ENCODE measurements at places on chromosomes 2 and 18. TPM values are rescaled to one million over a fixed set of nuclear protein-coding genes. Genes with fewer than 3 reads are reported as not detected.
A peak's percentile ranks its signal among the peaks of the same experiment; 100 is the strongest.

- no peaks in the 10 kb centered on the region for H3K27me3 ChIP-seq
- H3K4me1 ChIP-seq: peaks cover 18% of the 10 kb centered on the region
- no peak overlapping the region for H3K27ac ChIP-seq
- H3K36me3 ChIP-seq: no peaks in the 10 kb centered on the region
- peak overlapping the region; percentile 72 for H3K4me3 ChIP-seq
- no peak for DNase-seq
These were observed 1.4 kb downstream of the KCNS3 start for GRCh38 chr2:17879913-17880274.

Gene CHST9
- total RNA-seq: 0.74 TPM

Gene GALR1
- 0.98 TPM for total RNA-seq

GRCh38 chr2:133496501-133497269, 71.6 kb downstream of the NCKAP5 start:
- no peaks in the 10 kb centered on the region for H3K4me1 ChIP-seq
- H3K4me3 ChIP-seq: no peak overlapping the region
- H3K27me3 ChIP-seq: no peaks in the 10 kb centered on the region
- H3K36me3 ChIP-seq: no peaks in the 10 kb centered on the region
- no peak overlapping the region for H3K27ac ChIP-seq

DNA sequence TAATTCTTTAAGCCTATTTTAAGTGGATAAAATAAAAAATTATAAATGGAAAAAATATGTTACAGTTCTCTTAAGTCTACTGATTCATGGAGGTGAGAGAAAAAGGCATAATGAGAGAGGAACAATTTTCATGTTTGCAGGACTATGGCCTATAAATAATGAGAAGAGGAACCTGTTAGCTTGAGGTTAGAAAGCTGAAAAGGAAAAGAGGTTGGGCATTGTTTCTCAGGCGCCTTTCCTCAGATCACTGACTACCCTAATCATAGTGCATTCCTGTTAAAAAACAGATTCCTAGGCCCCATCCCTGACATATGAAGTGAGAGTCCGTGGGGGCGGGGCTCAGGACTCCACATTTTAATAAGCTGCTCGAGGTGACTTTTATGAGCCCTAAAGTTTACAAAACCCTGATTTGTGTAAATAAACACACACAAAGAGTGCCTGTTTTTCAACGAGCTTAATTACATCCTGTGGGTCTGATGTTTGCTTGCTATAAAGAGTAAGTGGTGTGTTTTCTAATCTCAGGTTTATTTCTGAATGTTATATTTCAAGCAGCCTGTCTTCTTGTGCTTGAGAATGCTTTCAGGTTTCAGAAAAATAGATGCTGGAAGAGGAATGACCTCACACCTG, 335.5 kb downstream of the CLIP4 start:
- no peaks in the 10 kb centered on the region for H3K4me1 ChIP-seq
- H3K4me3 ChIP-seq: no peak overlapping the region
- no peaks in the 10 kb centered on the region for H3K36me3 ChIP-seq

Gene LANCL1
- 29.2 TPM for total RNA-seq

Gene EFR3B
- total RNA-seq: 1.5 TPM

DNA sequence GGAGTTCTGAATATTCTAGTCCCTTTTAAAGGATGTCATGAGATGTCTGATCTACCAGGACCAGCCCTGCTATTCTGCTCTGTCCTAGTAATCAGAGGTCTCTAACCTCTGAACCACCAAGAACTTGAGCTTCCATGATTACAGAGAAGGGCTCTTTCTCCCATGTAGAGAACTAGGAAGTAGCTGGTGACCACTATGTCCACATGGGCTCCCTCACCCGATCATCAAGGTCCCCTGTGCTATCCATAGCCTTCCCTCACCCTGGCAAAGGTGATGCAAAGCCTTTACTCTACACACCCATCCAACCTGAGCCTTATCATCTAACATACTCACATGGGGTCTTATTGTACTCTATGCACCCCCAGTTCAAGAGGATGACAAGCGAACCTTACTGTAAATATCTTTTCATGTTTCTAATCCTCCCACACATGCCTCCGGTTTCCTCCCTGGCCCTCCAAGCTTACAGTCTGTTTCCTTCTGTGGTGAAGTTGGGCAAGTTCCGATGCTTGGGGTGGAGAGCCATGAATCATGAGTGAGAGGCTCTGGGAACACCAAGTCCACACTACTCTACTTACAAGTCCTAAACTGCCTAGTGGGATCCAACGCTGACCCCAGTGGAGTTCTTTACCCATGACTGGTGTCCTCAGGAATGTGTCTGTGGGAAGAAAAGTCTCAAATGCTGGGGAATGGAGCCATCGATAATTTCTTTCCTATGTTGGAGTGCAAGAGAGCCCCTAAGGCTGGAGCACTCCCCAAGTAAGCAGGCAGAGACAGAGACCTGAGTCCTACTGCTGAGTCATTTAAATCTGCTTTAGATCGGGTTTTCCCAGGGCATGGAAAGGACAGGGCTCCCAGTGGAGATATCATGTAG, 73.3 kb upstream of the KLF7 start:
- peaks cover 26% of the 10 kb centered on the region for H3K4me1 ChIP-seq
- H3K4me3 ChIP-seq: no peak overlapping the region
- H3K27ac ChIP-seq: peak overlapping the region; percentile 70
- H3K36me3 ChIP-seq: no peaks in the 10 kb centered on the region
- no peaks in the 10 kb centered on the region for H3K27me3 ChIP-seq

Gene FAP
- total RNA-seq: 4.2 TPM

- no peak overlapping the region for H3K4me3 ChIP-seq
- peaks cover 12% of the 10 kb centered on the region for H3K4me1 ChIP-seq
- H3K36me3 ChIP-seq: no peaks in the 10 kb centered on the region
- H3K27me3 ChIP-seq: no peaks in the 10 kb centered on the region
These were observed 85.6 kb downstream of the DDX1 start for GRCh38 chr2:15677141-15677843.

DNA sequence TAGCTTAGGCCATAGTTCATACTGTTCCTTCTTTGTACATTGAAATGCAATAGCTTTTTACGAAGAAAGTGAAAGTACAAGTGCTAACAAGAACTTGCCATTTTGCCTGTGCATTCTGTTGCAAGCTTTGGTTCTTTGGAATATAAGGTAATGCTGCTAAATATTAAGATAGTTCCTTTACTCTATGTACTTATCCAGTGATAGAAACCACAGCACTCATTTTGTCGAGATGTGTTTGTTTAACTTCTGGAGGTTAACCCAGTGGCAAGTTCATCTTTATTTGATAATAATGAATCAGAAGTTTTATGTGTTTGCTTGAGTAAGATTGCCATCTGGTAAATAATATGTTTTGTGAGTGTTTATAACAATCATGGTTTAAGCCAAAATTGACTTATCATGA, 373.1 kb upstream of the FANCL start:
- H3K27me3 ChIP-seq: no peaks in the 10 kb centered on the region
- no peaks in the 10 kb centered on the region for H3K36me3 ChIP-seq
- no peak overlapping the region for H3K27ac ChIP-seq
- H3K4me1 ChIP-seq: no peaks in the 10 kb centered on the region

GRCh38 chr2:96336873-96337272, 1.3 kb downstream of the NCAPH start:
- no peaks in the 10 kb centered on the region for H3K36me3 ChIP-seq
- H3K4me3 ChIP-seq: no peak overlapping the region
- no peak overlapping the region for H3K27ac ChIP-seq
- H3K4me1 ChIP-seq: peaks cover 17% of the 10 kb centered on the region
- no peak for DNase-seq

GRCh38 chr2:216492597-216493333, 5.9 kb upstream of the RPL37A start:
- no peak overlapping the region for H3K27ac ChIP-seq
- H3K4me1 ChIP-seq: peaks cover 6% of the 10 kb centered on the region
- no peaks in the 10 kb centered on the region for H3K27me3 ChIP-seq
- no peak for DNase-seq
- no peak overlapping the region for H3K4me3 ChIP-seq
- no peaks in the 10 kb centered on the region for H3K36me3 ChIP-seq

- no peak overlapping the region for H3K4me3 ChIP-seq
- no peaks in the 10 kb centered on the region for H3K4me1 ChIP-seq
- no peak for DNase-seq
- no peak overlapping the region for H3K27ac ChIP-seq
- H3K36me3 ChIP-seq: no peaks in the 10 kb centered on the region
- H3K27me3 ChIP-seq: no peaks in the 10 kb centered on the region
These were observed 25.2 kb downstream of the PNO1 start for GRCh38 chr2:68182902-68183301.

Gene FEV
- total RNA-seq: not detected

- no peak for DNase-seq
- H3K4me1 ChIP-seq: no peaks in the 10 kb centered on the region
- no peak overlapping the region for H3K27ac ChIP-seq
- H3K36me3 ChIP-seq: no peaks in the 10 kb centered on the region
- H3K27me3 ChIP-seq: no peaks in the 10 kb centered on the region
- H3K4me3 ChIP-seq: no peak overlapping the region
These were observed 19.3 kb downstream of the MRPL30 start for GRCh38 chr2:99200076-99200800.

GRCh38 chr18:11043694-11044093, 105.7 kb downstream of the PIEZO2 start:
- H3K27ac ChIP-seq: no peak overlapping the region
- no peak overlapping the region for H3K4me3 ChIP-seq
- no peaks in the 10 kb centered on the region for H3K36me3 ChIP-seq
- no peak for DNase-seq
- H3K27me3 ChIP-seq: no peaks in the 10 kb centered on the region
- no peaks in the 10 kb centered on the region for H3K4me1 ChIP-seq

Gene ATP5MC3
- total RNA-seq: 106 TPM

Gene RUFY4
- not detected for total RNA-seq

DNA sequence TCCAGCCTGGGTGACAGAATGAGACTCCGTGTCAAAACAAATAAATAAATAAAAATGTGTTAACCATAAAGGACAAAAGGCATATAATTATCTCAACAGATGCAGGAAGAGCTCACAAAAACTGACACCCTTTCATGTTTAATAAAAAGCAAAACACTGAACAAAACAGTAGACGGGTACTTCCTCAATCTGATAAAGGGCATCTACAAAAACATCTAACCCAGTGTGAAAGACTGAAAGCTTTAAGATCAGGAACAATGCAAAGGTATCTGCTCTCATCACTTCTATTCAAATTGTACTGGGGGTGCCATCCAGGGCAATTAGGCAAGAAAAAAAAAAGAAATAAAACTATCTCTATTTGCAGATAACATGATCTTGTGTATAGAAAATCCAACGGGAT, 11.7 kb upstream of the NCL start:
- H3K4me3 ChIP-seq: no peak overlapping the region
- no peaks in the 10 kb centered on the region for H3K27me3 ChIP-seq
- no peaks in the 10 kb centered on the region for H3K36me3 ChIP-seq
- no peaks in the 10 kb centered on the region for H3K4me1 ChIP-seq
- DNase-seq: no peak

DNA sequence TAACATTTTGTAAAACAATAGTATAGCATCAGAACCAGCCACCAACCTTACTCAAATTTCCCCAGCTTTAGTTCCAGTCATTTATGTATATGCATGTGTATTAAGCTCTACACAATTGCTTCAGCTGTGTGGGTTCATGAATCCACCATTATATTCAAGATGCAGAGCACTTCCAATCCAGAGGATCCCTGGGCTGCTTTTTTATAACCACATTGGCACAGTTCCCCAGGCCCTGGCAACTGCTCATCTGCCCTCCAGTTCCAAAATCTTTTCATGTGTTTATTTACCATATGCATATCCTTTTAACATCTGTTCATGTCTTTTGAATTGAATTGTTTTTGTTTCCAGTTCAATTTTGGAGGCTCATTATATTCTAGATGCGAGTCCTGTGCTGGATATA, 482.9 kb upstream of the HS6ST1 start:
- H3K4me3 ChIP-seq: no peak overlapping the region
- no peaks in the 10 kb centered on the region for H3K4me1 ChIP-seq
- no peaks in the 10 kb centered on the region for H3K27me3 ChIP-seq

- no peak for DNase-seq
- H3K36me3 ChIP-seq: no peaks in the 10 kb centered on the region
- H3K4me3 ChIP-seq: no peak overlapping the region
These were observed 52.2 kb downstream of the MARCO start for GRCh38 chr2:118994172-118994700.

DNA sequence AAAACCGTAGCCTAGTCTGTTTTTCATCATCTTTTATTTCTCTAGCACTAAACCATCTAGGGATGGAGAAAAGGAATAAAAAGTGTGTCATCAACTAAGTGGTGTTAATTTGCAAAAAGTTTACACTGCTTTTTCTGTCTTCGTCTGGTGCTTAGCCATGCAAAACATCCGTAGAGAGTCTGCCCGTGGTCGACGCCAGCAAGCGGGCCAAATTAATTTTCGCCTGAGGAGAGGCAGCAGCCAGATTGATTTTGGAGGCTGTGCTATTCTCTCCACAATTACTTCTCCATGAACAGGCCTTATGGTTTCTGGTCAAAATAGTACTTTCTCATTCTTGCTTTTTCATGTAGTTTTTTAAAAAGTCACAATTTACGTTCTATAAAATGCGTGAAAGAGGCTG, 46.3 kb downstream of the TNFRSF11A start:
- H3K4me1 ChIP-seq: no peaks in the 10 kb centered on the region
- no peak overlapping the region for H3K27ac ChIP-seq

- peaks cover 29% of the 10 kb centered on the region for H3K4me1 ChIP-seq
- H3K4me3 ChIP-seq: no peak overlapping the region
- H3K27me3 ChIP-seq: no peaks in the 10 kb centered on the region
- DNase-seq: no peak
These were observed 4.7 kb downstream of the CD302 start for GRCh38 chr2:159793326-159793725.

- DNase-seq: peak; percentile 37
- H3K27ac ChIP-seq: no peak overlapping the region
- no peaks in the 10 kb centered on the region for H3K27me3 ChIP-seq
These were observed 305.3 kb downstream of the NDUFA10 start for GRCh38 chr2:239719791-239720360.

Gene NRP2
- total RNA-seq: 65.6 TPM

DNA sequence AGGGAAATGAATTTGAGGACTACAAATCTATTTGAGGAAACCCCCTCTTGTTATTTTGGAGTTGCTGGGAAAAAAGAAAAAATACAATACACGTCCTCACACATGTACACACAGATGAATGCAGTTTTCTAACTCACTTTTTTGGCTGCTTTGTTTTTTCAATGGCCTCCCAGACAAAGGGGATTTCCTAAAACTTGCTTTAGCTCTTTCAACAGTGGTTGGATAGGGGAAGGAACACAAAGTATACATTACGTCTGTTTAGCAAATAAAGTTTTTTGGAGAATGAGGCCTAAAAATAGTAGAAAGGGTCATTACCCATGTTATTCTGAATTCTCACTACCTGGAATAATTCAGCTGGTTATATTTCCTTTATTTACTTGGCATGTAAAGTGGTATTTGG, 125.3 kb upstream of the ITGB6 start:
- no peaks in the 10 kb centered on the region for H3K36me3 ChIP-seq
- no peaks in the 10 kb centered on the region for H3K27me3 ChIP-seq
- peaks cover 78% of the 10 kb centered on the region for H3K4me1 ChIP-seq

GRCh38 chr2:97747285-97747684, 33.9 kb downstream of the ZAP70 start:
- DNase-seq: no peak
- H3K27me3 ChIP-seq: no peaks in the 10 kb centered on the region
- no peak overlapping the region for H3K4me3 ChIP-seq
- no peaks in the 10 kb centered on the region for H3K36me3 ChIP-seq
- no peaks in the 10 kb centered on the region for H3K4me1 ChIP-seq
